Gastrocnemius medialis (tissue), 4 donors: ENCODE measurements at places on chromosomes 4 and X. TPM values are rescaled to one million over a fixed set of nuclear protein-coding genes. Genes with fewer than 3 reads are reported as not detected.

The TMEM154 gene
- 0.15 TPM for total RNA-seq

The GPRIN3 gene
- total RNA-seq: 3.1 TPM

The NPNT gene
- 2.6 TPM for total RNA-seq

The SLC16A2 gene
- 1.3 TPM for total RNA-seq

The C4orf50 gene
- 0.03 TPM for total RNA-seq

The RAB9B gene
- total RNA-seq: 5.5 TPM

The GAGE1 gene
- total RNA-seq: not detected

The OCIAD2 gene
- 2.8 TPM for total RNA-seq

The EGF gene
- total RNA-seq: 22.5 TPM

The ZXDB gene
- 6.9 TPM for total RNA-seq

The PAGE4 gene
- not detected for total RNA-seq

The GPR82 gene
- total RNA-seq: not detected

The PRSS12 gene
- 0.09 TPM for total RNA-seq

The ARL9 gene
- not detected for total RNA-seq

The PNMA5 gene
- total RNA-seq: not detected

The GAGE12E gene
- not detected for total RNA-seq

The PHF8 gene
- 7.2 TPM for total RNA-seq

The SMIM10 gene
- 1.0 TPM for total RNA-seq

The RXFP1 gene
- not detected for total RNA-seq

The ARX gene
- 2.3 TPM for total RNA-seq

The GCNA gene
- 1.5 TPM for total RNA-seq

The BEND2 gene
- not detected for total RNA-seq

The BTC gene
- not detected for total RNA-seq

The CFI gene
- 3.4 TPM for total RNA-seq

The LPAR4 gene
- total RNA-seq: not detected

The PABPC5 gene
- total RNA-seq: 0.51 TPM

The KANTR gene
- 3.0 TPM for total RNA-seq

The MAP7D2 gene
- 0.47 TPM for total RNA-seq

The PACRGL gene
- 13.4 TPM for total RNA-seq

The NIPAL1 gene
- total RNA-seq: not detected

The PABPC1L2B gene
- total RNA-seq: not detected

The SYTL4 gene
- total RNA-seq: 4.0 TPM

The ANOS1 gene
- 27.8 TPM for total RNA-seq

The SMIM31 gene
- total RNA-seq: not detected

The MTTP gene
- not detected for total RNA-seq

The REPS2 gene
- 1.8 TPM for total RNA-seq

The APLN gene
- total RNA-seq: not detected

The XPNPEP2 gene
- total RNA-seq: 2.0 TPM
